ENCODE measurements at places on chromosomes 3 and 15.

DNA sequence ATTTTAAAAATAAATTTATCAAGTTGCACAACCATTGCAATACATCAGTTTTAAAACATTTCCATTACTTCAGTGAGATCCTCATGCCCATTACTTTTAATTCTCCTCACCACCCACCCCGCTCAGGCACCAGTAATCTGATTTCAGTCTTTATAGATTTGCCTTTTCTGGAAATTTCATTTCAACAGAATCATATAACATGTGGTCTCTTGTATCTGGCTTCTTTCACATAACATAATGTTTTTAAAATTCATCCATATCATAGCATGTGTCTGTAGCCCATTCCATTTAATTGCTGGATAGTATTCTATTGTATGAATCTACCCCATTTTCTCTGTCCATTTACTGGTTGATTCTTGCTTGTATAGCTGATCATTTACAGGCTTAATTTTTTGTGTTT, 110.3 kb upstream of the TMEM108 start:
- DNase-seq = no peak

- DNase-seq = no peak
These were observed 5.5 kb upstream of the FAM174B start for GRCh38 chr15:92661069-92661468.

DNA sequence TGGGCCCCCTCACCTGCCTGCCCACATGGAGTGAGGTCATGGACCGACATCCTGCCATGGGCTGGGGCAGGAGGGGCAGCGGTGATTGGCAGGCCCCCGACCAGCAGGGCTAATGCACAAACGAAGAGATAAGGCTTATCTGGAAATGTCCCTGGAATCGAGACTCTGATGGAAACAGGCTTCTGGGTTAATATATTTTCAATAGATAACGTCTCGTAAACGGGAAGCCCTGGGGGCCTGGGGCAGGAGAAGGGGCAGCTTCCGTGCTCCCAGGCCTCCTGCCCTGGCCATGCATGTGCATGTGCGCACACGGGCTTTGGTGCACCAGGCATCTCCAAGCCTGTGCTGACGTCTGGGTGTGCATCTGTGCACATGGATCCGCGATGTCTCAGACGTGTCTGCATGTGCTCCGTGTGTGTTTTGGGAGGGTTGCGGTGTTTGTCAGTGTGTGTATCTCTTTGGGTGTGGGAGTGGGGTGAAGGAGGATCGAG, 55.1 kb downstream of the DNAJB8 start:
- no peak for DNase-seq

DNA sequence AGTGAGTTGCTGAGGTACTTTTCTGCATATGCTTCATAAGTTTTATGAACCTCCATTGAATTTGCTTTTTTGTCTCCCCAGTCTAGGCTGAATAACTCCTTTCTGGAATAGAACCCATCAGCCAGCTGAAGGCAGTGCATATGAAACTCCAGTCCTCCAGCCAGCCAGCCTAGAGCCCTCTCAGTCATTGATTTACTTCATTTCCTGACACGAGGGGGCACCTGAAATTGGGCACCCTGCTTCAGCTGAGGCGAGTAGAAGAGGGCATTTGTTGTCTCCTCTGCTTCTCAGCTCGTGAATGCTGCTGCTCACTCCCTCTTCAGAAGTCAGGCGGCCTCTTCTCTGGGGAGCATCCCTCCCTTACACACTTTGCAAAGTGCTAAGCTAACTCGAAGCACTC, 32.5 kb downstream of the CHST2 start:
- DNase-seq = no peak

GRCh38 chr3:170815340-170815739, 54.7 kb downstream of the RPL22L1 start:
- DNase-seq = no peak

DNA sequence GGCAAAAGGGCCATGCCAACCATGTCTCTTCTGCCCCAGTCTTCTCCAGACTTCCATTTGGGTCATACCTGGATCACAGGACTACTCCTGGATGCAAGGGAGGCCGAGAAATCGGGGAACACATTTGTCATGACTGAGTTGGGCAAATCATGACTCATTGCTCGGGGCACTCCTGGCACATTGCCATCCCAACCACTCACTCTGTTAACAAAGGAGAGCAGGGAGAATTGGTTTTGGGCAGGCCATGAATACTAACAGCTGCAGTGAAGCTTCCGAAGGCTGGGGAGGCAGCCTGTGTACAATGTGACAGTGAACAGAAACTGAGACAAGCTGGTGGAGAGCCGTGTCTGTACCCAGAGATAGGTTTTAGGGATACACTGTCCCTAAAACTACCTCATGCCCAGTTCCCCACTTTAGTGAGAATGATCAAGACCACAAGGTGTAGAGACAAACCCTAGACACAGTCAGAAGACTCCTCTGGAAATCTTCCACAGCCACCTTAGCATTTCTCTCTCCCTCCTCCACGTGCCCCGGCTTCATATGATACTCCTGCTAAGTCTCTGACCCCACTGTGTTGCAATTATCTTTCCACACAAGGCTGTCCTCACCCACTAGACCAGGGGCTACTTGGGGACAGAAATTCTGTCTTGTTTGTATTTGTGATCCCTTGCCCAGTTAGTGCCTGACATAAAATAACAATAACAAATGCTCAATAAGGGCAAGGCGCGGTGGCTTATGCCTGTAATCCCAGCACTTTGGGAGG, 10.5 kb upstream of the BUB1B start:
- no peak for DNase-seq

- no peak for DNase-seq
These were observed 128.0 kb upstream of the CBLB start for GRCh38 chr3:105996781-105997180.

GRCh38 chr3:17065881-17066280, 181.1 kb downstream of the PLCL2 start:
- no peak for DNase-seq

DNA sequence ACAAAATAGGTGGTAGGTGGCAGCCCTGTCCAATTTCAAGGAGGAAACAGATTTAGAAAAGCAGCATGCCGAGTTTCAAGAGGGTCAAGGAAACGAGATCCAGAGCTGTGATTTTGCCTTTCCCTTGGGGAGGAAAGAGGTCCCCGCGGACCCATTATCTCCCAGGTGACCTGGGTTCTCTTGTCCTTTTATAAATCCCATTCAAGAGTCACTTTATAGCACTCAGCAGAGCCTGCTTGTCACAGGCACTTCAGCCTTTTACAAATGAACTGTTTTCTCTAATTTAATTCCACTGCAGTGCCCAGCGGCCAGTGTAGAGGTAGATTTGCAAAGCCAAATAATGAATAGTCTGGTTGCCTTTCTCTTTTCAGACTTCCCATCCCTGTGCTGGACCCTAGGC, 99.9 kb downstream of the CD47 start:
- DNase-seq = no peak

DNA sequence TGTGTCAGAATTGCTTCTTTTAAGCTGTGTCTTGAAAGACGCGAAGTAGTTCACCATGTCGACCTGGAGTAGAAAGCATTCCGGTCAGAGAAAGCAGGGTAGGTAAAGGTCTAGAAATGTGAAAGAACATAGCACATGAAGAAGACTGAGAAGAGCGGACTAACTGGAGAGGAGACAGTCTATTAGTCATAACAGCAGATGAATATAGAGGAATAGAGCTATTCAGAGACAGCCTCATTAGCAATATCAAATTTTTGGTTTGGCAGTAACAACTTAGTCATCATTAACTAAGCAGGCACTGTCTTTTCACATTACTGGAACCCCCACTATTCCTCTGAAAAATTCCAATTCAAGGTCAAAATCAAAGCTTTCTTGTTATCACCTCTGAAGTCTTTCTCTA, 678.8 kb downstream of the DIPK2A start:
- no peak for DNase-seq

DNA sequence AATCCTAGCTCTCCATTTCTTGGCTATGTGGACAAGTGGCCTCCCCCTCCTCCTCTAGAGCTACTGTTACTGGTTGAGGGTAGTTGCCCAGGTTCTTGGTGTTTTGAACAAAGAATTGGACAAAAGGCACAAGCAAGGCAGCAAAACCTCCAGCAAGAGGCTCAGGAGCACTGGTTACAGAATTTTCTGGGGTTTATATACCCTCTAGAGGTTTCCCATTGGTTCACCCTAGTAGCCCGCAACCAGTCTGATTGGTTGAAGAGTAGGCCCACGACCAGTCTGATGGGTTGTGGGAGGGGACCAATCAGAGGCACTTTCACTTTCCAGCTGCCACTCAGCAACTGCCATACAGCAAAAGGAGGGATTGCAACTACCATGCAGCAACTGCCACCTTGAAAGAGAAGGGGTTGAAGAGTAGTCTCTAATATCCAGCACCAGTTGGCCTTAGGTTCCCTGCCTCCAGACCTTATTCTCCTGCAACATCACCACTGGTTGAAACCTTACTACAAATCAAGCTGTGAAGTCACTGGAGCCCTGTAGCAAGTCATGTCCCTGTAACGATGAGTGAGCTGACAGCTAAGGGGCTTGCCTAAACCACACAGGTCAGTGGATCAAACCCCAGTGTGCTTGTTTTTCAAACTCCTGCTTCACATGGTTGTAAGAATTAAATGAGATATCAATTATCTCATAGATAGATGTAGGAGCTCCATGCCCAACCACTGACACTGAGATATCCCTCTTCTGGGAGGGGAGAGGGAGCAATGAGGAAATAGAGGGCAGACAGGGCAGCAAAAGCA, 2.9 kb upstream of the C15orf39 start:
- no peak for DNase-seq

- no peak for DNase-seq
These were observed 88.1 kb downstream of the IQSEC1 start for GRCh38 chr3:12985148-12985547.

DNA sequence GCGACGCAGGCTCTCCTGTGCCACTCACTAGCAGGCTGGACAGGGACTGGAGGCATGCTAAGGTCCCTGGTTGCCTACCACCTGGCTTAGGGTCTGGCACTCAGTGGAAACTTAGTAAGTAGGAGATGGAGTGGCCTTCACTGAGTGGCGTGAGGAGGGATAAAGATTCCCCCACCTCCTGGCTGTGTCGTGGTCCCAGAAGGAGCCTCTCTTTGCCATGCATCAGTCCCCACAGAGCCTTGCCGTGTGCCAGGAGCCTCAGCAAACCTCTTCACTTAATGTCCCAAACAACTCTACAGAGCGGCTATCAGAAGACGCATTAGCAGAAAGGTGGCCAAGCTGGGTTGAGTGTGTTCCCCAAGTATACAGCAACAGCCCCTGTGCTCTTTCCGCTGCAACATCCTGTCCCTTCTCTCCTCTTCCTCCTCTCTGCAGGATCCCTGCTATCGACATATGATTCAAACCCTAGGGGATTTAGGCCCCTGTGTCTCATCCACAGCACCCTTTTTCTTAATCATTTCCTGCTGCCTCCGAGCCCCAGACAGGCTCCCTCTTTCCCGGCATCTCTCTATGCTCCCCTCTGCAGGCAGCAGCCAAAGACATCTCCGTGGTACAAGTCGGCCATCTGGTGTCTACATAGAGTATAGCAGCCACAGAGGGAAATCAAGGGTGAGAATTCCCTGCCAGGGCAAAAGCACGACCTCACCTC, 66.7 kb downstream of the SLC6A1 start:
- DNase-seq = no peak

DNA sequence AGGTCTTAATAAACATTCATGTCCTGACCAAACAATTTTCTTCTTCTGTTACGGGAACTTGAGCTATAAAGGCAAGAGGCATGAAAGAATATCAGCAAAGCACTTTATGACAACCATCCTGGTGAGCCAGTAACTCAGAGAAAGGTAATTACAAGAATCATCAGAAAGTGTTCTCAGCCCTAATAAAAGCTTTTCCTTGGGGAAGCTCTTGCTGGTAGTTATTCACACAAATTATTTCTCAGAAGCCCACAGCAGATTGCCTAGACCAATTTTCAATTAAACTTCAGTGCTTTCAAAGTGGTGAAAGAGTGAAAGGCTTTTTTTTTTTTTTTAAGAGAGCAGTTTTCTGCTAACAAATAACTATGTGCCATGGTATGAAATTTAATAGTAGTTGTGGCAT, 60.9 kb upstream of the PEX5L start:
- no peak for DNase-seq

DNA sequence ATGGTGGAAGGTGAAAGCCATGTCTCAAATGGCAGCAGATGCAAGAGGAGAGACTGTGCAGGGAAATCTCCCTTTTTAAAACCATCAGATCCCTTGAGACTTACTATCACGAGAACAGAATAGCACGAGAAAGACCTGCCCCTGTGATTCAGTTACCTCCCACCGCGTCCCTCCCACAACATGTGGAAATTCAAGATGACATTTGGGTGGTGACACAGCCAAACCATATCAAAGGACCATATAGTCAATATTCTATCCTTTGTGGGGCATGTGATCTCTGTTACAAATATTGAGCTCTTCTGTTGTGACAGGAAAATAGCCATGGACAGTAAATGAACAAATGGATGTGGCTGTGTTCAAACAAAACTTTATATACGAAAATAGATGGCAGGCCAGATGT, 77.2 kb upstream of the ACKR4 start:
- DNase-seq = no peak

DNA sequence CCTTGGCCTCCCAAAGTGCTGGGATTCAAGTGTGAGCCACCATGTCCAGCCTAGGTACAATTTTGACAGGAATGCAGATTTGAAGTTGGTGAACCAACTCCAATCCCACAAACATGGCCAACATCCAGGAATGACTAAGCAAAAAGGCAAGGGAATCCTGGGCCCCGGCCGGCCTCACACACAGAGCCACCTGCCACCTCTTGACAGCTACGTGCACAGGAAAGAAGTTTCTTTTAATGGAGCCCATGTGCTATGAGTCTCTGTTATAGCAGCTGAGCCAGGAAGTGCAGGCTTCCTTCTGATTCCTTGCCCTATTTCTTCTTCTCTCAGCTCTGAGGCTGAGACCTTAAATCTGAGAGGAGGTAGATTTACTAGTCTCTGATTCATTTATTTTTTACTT, 8.8 kb downstream of the TMEM40 start:
- no peak for DNase-seq

DNA sequence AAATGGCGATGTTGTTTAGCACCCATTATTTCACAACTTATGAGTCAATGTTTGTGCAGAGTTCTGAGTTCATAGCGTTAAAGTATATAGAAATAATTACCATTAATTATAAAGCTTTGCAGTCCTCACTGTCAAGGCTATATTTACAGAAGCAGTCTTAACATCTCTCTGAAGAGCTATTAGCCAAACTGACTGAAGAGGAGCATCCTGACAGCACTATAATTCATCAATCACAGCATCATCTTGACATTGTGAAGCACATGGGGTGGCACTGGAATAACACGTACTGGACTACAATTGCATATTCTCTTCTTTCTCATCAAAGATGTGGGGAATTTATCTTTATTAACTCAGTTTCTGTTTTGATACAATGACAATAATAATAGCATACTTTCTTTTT, 260.6 kb upstream of the MME start:
- no peak for DNase-seq

DNA sequence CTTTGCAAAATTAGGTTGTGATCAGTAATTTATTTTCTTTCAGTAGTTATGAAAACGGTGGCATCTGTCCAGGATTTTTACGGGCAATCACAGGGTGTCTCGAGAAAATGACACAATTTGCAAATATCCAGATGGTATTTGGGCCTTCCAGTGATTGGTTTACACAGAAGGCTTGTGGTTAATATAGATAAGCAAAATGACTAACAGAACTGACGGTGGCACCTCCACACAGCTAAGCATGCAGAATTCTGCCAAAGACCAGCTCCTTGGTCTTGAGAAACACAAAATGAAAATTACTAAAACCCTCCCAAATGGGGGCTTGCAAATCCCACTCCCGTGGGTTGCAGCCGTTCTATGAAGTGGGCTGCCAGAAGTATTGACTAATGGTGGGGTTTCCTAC, 5.5 kb downstream of the ARHGEF3 start:
- no peak for DNase-seq

GRCh38 chr3:66110840-66111239, 72.1 kb upstream of the MAGI1 start:
- DNase-seq = no peak
